ENCODE measurements at places on chromosomes 5 and 9. TPM values are rescaled to one million over a fixed set of nuclear protein-coding genes. Genes with fewer than 3 reads are reported as not detected.
A peak's percentile ranks its signal among the peaks of the same experiment; 100 is the strongest.

Gene ZNF618
- not detected for total RNA-seq

DNA sequence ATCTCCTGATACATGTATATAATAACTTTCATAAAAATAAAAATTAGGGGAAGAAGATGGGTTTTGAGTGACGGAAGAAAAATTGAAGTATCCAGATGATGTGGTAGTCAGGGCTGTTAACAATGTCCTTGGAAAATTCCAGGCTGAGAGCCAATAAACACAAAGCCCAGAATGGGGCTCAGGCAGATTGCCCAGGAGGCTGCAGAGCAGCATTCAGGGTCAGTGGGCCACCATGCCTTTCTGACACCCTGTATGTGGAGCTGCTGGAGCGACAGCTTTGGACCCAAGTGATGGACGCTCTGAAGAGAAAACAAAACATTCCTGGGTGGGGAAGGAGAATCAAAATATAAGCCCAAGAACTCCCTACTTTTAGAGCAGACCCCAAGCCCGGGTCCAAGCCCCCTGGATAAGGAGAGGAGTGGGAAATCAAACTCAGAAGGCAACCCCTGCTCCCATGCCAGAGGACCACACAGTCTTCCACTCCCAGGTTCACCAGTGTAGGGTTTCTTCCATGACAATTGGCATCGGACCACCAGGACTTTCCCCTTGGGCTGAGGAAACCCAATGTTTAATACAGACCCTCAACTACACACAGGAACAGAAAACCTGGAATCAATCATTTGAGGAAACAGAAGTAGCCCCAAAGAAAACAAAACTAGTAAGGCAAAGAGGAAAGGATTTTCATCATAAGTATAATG is 45.7 kb upstream of the SPATA31C2 start:
- no peak for DNase-seq

DNA sequence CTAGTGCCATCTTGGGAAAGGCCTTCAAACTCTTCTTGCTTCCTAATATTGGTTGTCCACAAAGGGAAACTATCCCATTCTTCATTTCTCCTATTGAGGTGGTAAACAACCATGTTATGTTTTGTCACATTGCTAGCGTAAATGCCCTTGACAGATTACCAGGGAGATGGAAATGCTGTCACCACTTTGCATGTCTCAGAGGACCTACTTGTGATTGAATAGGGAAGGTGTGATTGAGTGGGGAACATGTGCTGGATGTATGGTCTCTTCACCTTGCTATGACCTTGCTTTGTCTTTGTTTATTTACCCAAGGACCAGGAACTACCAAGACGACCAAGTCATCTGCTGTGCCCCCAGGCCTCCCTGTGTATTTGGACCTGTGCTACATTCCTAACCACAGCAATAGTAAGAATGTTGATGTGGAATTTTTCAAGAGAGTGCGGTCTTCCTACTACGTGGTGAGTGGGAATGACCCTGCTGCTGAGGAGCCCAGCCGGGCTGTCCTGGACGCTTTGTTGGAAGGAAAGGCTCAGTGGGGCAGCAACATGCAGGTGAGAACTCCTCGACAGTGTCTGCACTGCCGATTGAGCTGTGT is 96.1 kb downstream of the MAP1B start:
- DNase-seq: no peak

GRCh38 chr9:68678430-68678829 is 26.6 kb upstream of the PIP5K1B start:
- peak; percentile 70 for DNase-seq

DNA sequence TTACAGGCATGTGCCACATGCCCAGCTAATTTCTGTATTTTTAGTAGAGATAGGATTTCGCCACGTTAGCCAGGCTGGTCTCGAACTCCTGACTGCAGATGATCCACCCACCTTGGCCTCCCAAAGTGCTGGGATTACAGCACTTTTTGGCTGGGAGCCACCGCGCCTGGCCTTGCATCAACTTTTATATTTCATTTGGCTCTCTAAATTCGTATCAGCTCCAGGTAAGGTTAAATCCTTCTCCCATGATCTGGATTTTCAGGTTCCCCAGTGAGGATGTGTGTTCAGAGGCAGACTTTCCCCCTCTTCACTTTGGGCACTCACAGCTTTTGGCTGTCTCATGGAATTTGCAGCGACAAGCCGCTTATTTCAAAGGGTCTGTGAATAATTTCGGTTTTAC is 16.8 kb upstream of the RNF38 start:
- no peak for DNase-seq

DNA sequence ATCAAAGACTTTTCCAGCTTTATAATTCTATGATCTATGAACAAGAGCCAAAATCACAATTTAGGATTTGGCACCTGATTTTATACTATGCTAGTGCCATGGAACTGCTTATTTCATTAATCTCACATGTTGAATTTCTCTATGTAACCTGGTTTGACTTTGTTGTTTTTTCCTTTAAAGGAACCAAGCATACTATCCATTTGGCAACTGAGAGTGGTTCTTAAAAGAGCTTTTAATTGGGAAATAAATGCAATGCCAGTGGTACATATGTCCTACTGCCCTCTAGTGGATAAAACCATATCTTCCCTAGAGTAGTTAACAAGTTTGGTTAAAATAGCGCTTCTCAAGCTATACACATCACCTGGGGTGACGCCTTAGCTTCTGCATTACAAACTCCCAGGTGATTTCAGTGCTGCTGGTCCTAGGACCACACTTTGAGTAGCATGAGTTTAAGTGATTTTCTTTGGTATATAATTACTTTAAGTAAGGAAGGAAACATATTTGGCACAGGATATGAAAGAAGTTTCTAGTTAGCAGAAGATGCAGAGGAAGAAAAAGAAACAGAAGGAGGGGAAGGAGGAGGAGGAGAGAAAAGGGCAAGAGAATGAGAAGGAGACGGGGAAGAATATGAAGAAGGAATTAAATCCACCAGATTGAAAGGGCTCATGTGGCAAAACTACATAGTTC is 56.8 kb downstream of the FGF10 start:
- DNase-seq: peak; percentile 80

DNA sequence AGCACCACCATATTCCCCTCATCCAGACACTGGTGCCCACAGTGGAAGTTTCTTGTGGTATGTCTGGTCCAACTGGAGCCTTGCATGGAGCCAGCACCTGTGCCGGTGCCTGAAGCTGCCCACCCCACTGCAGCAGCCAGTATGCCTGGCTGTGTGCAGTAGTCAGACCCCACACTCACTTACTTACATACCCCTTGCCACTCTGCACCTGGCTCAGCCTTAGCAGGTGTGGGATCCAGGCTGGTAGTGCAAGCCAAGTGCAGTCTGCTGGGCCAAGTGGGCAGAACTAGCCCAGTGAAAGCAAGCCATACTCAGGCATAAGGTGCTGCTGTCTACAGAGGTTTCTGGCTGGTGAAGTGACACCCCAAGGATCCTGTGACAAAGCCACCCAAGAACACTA is 871.4 kb upstream of the C9orf72 start:
- no peak for DNase-seq

GRCh38 chr5:66814146-66814991 is 218.2 kb downstream of the MAST4 start:
- peak; percentile 89 for DNase-seq

DNA sequence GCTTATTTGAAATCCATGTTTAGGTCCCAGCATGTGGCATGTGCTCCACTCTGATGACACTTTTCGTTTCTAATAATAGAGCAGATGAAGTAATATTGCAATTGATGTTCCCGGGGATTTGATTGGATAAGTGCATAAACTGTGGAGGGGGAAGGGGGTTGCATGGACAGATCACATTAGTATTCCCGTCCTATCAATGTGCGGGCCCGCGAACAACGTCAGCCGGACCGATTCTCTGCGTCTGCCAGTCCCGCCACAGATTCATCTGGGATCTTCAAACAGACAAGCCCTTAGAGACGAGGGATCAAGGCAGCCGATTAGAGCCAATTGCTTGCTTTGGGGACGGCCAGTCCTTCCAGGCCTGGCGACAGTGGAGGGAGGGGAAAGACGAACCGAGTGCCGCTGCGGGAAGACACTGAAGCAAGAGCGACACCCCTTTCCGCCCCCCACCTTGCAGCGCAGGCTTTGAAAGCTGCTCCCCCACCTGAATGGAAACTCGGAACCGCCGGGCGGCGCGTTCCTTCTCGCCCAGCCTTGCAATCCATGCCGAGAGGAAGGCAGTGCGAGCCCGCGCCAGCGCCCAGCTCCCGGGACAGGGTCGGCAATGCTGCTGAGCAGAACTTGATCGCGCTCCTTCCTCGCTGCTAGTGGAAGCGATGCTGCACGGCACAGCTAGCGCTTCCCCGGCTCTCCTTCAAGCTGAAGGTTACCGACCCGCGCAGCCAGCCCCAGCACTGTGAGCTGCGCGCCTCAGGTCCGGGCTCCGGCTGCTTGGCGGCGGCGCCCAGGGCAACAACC is at the start of gene RGS7BP:
Gene RGS7BP, plus strand, starts transcription at position 247 of the 798 bp plus-strand sequence. CDS start 610 bp downstream, outside the sequence.
- DNase-seq: no peak

GRCh38 chr5:140420226-140420570 is 18.6 kb downstream of the ANKHD1 start:
- no peak for DNase-seq
